ENCODE measurements at places on chromosomes 11 and 22.

DNA sequence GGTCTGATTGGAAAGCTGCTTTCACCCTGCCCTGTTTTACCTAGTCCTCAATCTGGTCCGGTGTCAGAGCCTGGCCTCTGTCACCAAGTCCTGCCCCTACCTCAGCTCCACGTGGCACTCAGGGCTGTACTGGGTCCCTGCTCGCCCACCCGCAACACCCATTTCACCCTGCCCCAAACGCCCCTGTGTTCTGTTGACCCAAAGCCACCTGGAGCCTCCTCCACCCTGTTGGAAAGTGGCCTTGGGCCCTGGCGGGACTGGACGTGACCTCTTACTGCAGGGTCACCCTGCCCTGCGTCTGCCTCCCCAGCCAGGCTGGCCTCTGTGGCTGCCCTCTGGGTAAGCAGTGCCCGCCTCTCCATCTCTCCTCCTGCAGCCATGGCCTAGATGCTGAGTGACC, 21.5 kb upstream of the BRSK2 start:
- no peak for DNase-seq

GRCh38 chr11:10481560-10482349, 26.7 kb downstream of the AMPD3 start:
- no peak for DNase-seq

DNA sequence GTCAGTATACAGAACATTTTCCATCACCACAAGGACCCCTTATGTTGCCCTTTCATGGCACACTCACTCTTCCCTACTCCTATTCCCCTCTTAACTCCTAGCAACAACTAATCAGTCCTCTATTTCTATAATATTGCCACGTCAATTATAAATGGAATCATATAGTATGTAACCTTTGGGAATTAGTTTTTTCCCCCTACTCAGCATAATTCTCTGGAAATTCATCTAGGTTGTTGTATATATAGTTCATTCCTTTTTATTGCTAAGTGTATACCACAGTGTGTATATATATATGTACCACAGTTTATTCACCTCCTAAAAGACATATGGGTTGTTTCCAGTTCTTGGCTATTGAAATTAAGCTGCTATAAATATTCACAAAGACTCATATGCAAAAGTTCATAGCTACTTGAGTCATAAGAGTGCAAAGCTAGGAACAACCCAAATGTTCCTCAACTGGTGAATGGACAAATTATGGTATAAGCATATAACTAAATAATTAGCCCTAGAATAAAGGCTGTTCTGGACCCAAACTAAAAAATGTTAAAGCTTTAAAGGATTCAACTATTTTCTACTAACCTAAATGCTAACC, 41.3 kb downstream of the TUB start:
- no peak for DNase-seq

- no peak for DNase-seq
These were observed 369 bp downstream of the XRRA1 start for GRCh38 chr11:74948546-74948897.

DNA sequence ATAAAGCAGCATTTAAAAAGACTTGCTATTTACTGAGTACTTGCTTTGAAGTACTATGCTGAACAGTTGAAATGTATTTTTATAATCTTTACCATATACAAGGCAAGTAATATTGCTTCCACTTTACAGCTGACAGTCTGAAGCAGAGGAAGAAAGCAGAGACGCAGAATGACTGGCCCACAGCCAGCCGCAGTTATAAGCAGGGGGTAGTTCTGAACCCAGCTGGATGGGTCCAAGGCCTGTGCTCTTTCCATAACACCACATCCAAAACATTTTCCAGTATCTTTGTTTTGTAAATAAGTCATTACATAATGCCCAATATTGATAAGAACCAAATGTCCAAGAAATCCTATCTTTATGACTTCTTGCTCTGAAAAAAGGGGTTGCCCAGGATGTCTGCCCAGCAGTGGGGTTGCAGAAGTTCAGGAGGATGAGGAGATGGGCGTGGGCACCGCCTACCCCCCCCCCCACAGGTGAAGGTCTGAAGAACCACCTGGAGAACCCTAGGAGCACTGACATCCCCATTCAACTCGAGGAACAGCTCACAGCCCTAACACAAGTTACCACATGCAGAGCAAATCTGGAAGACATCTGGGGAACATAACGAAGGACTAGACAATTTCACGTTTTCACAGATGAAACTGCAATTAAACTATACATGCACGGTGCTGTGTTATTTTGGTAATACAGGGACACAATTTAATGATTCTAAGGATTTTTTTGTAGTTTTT, 24.2 kb upstream of the YPEL1 start:
- no peak for DNase-seq

GRCh38 chr22:37245740-37246139, 1.7 kb upstream of the RAC2 start:
- DNase-seq = no peak

GRCh38 chr22:49107561-49107960, 720.1 kb downstream of the BRD1 start:
- no peak for DNase-seq

DNA sequence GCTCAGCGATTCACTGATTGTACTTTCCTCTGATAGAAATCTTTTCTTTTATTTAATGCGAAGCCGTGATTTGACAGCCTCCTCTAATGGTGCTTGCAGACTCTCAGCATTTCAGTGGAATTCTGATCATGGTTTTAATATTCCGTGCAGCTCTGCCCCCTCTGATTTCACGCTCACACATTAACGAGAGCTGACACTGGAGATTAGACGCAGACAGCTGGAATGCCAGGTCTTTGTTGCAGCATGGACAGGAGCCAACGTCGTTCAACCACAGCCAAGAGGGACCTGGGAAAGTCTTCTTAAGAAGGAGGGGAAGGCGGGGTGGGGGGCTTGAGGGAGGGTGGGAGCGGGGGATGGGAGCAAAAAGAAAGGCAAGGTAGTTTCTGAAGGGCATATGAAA, 186.4 kb downstream of the BLID start:
- DNase-seq = no peak

GRCh38 chr11:15940462-15941205, 415.7 kb downstream of the SOX6 start:
- no peak for DNase-seq

- no peak for DNase-seq
These were observed 663 bp downstream of the MRGPRG start for GRCh38 chr11:3217818-3218482.

- DNase-seq = no peak
These were observed 27.5 kb upstream of the MTNR1B start for GRCh38 chr11:92941676-92942571.

DNA sequence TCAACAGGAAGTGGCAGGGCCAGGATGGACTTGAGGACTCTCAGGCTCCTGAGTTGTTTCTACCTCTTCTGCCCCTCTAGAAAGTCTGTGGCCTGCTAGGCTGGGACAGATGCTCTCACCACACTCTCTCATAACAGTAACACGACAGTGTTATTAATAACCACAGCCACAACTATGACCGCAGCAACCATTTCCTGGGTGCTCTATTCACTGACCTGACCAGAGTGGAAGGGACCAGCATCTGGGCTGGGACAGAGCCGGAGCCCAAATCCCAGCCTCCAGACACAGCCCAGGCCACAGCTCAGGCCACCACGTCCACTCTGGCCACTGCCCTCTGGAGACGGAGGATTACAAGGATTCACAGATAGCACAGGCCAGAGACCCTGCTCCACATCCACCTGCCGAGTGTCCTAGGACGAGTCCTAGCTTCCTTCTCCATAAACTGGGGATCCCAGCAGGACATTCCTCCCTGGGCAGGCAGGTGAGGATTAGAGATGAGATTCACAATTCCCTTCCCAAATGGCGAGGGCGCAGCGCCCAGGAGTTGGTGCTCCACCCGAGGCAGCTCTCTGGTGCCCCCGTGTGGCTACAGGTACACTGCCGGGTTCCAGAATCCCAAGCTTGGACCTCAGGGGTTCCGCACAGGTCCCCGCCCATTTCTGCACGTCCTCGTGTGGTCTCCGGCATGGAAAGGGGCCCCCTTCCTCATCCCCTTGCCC, 7.1 kb downstream of the PNPLA5 start:
- DNase-seq = no peak

DNA sequence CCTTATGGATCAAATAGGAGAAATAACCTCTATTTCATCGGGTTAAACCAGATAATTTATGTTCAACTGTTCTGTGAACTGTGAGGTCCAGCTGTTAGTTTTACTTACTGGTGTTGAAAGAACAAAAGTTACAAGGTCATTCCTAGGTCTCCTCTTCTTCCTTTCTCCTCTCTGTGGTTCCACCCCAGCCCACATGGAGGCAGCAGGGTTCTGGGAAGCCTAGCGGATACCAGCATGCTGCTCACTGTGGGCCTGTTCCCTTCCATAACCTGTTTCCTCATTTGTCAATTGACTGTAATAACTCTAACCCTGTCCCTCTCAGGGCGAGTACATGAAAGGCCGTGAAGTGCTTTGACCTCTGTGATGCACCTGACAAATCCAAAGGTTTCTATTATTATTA, 27.8 kb downstream of the RELT start:
- DNase-seq = no peak

DNA sequence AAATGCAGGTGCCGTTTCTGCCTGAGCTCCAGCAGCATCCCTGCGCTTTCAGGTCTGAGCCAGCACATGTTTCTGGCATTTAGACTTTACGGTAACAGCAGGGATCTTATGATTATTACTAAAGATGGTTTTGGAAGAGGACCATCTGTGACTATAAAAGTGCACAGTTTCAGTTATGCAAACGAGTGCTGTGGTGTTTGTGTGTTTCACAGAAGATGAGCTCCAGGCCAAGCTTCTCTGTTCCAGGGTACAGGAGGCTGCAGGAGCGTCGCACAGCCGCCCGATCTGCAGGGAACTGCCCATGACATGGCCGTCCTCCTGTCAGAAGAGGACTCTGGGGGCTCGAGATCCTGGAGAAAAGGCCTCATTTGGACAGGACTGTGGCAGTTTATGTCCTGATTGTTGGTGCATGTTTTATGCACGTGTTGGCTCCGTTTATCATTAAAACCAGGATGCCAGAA, 297.3 kb downstream of the TBC1D22A start:
- DNase-seq = no peak

DNA sequence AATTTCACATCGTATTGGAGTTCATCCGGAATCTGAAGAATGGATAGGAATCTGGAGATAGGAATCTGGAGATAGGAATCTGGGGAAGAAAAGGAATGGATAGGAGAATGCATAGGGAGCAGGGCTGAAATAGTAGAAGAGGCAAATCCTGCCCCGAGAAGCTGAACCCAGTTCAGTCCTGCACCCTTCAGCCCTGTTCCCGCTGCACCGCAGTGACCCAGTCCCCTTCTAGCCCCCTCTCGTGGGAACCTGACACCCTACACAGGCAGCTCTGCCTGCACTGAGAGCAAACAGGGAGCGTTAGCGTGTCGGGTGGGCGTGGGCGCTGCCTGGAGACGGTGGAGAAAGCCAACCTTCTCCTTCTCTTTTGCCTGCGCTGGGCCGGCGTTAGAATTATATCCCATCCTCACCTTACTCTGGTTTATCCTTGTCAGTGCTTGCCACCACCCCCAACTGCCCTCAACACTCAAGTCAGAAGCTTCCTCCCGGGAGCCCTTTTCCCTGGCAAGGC, 1.0 kb upstream of the CCKBR start:
- no peak for DNase-seq

Measured in cortex of kidney (tissue), 1 donor.